ENCODE measurements at places on chromosomes 11 and 22.
A peak's percentile ranks its signal among the peaks of the same experiment; 100 is the strongest.

GRCh38 chr11:65069217-65069616, 10.9 kb upstream of the NAALADL1 start:
- no peak for DNase-seq

GRCh38 chr11:68552542-68552941, 92.0 kb downstream of the PPP6R3 start:
- DNase-seq = no peak

DNA sequence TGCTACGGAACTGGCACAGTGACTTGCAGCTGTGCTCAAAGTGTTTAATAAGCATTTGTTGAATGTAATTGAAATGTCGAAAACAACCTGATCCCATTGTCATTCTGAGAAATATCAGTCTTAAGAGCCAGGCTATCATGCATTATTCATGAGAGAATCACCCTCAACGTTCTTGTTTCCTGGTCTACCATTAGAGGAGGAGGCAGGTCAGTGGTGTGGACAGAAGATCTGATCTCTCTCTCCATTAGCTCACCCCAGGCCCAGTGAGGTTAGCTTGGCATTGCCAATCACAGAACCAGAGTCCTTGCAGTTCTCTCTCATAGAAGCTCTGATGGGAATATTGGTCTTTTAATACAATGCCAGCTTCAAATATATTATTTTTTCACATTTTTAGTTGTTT, 121.1 kb upstream of the SPON1 start:
- no peak for DNase-seq

GRCh38 chr11:69333149-69333710, 39.3 kb downstream of the MYEOV start:
- DNase-seq = no peak

DNA sequence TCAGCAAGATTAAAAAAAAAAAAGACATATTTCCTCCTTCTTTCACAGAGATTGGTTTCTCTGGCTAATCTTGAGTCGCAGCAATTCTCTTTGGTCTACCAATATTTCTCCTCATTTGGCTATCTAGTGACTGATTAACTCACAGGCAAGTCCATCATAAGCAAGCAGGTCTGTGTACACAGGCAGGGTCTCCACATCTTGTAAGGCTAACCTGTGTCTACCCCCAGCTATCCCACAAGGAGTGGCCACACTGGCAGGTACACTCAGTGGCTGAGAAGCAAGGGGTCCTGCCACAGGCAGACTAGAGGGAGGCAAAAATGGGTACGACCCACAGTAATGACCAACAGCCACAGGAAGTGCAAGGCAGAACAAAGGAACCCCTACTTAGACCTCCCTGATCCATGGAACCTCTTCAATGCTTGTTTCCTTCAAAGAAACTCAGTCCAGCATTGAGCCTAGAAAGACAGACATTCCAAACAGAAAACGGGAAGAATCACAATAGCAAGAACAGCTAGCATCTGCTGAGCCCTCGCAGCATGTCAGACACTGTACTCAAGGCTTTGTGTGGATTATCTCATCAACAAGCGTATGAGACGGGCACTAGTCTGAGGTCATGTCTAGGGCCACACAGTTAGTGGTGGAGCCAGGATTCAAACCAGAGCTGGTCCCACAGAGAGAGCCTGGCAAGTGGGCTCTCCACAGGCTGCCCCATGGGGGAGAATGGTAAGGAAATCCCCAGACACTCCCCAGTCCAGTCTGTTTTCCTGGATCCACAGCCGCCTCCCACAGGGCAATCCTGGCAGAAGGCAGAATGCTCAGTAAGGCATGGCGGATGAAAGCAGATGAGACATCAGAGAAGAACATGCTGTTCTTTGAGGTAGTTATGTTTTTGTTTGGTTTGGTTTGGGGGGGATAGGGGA, 34.3 kb downstream of the PLEKHA7 start:
- DNase-seq = no peak

- no peak for DNase-seq
These were observed 44.0 kb downstream of the PIK3C2A start for GRCh38 chr11:17163736-17164135.

- no peak for DNase-seq
These were observed 128.1 kb downstream of the CTTN start for GRCh38 chr11:70526116-70527045.

DNA sequence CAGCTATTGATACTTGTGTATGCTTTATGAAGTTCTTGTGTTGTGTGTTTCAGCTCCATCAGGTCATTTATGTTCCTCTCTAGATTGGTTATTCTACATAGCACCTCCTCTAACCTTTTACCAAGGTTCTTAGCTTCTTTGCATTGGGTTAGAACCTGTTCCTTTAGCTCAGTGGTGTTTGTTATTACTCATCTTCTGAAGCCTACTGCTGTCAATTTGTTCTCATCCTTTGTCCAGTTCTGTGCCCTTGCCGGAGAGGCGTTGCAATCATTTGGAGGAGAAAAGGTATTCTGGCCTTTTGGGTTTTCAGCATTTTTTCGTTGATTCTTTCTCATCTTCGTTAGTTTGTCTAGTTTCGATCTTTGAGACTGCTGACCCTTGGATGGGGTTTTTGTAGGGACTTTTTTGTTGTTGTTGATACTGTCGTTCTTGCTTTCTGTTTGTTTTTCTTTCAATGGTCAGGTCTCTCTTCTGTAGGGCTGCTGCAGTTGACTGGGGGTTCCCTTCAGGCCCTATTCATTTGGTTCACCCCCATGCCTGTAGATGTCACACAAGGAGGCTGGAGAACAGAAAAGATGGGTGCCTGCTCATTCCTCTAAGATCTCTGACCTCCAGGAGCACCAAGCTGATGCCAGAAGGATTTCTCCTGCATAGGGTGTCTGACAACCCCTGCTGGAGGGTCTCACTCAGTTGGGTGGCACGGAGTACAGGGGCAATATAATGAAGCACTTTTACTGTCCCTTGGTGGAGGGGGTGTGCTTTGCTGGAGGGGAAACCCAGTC, 35.9 kb upstream of the MUC15 start:
- DNase-seq = no peak

DNA sequence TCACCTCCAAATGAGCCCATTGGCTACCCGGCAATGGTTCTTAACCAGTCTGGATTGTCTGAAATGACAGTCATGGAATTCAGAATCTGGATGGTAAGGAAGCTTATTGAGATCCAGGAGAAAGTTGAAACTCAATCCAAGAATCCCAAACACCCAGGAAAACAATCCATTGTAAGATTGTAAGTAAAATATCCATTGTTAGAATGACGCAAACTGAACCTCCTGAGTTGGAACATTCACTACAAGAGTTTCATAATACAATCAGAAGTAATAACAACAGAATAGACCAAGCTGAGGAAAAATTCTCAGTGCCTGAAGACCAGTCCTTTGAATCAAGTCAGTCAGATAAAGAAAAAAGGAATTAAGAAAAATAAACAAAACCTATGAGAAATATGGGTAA, 22.1 kb downstream of the OR8G5 start:
- no peak for DNase-seq

- DNase-seq = no peak
These were observed 173.9 kb upstream of the B3GAT1 start for GRCh38 chr11:134585666-134586610.

DNA sequence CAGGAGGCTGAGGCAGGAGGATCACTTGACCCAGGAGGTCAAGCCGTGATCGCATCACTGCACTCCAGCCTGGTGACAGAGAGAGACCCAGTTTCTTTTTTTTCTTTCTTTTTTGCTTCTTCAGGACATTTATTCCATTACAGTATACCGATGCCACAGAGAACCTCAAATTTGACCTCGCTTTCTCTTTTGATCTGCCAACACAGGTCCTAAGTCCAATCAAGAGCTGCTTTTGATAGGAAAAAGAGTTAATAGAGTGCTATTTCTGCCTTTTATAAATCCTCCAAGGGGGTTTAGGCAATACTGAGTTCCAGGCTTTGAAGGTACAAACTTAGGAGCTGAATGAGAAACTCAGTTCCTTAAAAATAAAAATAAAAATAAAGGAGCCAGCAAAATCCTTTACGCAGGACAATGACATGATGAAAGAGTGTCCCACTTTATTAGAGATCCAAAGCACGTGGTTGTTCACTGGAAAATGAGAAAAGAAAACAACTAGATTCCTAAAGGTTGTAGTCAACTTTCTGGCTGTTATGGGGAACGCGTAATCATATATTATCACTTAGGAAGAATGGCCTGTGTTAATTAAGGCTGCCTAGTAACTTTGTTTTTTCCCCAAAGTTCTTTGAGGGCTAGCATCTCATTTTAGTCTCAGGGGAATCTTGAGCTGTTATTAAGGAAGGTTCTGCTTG, 27.2 kb downstream of the FADD start:
- DNase-seq = no peak

GRCh38 chr11:126007238-126007637, 55.4 kb downstream of the CDON start:
- peak; percentile 32 for DNase-seq

- no peak for DNase-seq
These were observed 9.5 kb downstream of the H19 start for GRCh38 chr11:1988174-1988573.

- no peak for DNase-seq
These were observed 43.0 kb upstream of the ZBED5 start for GRCh38 chr11:10900681-10901415.

- DNase-seq = no peak
These were observed 15.1 kb downstream of the ATG13 start for GRCh38 chr11:46632502-46632901.

DNA sequence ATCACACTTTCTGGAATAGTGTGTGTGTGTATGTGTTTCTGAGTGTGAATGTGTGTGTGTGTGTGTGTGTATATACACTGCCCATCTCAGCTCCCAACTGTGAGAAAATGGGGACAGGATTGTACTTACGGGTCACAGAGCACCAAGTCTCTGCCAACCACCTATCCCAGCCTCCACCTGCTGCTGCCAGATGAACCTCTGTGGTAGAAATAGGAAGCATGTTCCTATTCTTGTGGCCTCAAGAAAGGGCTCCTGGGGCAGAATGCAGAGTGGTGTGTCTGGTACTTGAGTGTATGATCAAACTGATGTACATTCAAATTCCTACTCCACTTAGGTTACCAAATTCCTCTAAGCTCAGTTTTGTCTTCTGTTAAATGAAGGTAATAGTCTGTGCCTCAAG, 14.6 kb downstream of the UBASH3B start:
- DNase-seq = no peak

DNA sequence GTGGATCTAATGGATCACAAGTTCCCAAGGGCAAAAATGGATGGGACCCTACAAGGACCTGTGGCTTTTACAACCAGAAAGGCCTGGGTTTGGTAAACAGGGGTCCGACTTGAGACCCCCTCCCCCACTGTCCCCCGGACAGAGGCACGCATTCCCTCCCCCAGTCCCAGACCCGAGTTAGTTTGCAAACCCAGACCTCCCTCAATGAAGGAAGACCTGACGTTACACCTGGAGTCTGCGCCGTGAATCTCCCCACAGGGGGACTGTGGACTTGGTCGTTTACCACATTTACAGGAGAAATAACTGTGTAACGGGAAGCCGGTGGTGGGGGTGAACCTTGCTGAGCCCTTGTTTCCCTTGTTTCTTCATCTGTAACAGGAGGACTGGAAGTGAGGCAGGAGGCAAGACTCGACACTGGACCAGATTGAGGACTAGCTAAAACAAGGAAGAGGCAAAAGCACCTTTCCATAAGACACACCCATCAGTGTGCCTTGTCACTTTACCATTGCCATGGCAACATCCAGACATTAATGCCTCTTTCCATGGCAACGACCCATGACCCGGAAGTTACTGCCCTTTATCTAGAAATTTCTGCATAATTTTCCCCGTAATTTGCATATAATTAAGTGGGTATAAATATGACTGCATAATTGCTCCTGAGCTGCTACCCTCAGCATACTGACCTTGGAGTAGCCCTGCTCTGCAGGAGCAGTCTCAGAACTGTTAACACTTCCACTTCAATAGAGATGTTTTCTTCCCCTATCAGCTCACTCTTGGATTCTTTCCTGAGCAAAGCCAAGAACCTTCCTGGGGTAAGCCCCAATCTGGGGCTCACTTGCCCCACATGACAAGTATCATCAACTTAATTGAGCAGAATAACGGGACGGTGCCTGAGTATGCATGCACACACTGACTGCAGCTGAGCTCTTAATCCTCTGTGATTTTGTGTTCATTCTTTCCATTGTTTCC, 25.4 kb downstream of the PDGFB start:
- DNase-seq = no peak

GRCh38 chr11:76230392-76230791, 24.1 kb upstream of the WNT11 start:
- DNase-seq = no peak

- no peak for DNase-seq
These were observed 237.6 kb upstream of the C11orf87 start for GRCh38 chr11:109184376-109184775.

DNA sequence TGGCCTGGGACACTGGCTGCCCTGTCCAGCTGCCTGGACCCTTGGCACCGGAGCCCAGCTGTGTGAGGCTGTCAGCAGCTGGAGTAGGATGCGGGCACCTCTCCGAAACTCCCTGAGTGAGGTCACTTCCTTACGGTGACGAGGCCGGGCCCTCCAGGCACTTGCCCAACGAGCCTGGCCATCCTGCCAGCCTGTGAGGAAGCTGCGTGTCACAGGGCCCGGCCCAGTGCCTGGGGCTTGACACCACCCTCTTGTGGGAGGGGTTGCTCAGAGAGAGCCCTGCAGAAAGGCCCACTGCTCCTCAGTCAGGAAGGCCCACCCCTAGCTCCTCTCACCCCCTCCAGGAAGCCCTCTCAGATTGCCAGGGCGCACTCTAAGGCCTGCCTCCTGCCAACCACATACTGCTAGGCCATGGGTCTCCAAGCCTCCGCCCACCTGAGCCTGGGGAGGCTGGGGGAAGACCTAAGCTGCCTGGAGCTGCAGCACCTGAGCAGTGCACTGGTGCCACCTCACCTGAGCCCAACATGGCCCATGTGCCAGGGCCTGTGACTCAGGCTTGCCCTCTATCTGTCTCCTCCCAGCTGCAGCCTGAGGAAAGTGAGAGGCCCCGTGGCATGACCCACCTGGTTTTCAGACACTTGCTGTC, 4.3 kb upstream of the PHLDA2 start:
- DNase-seq = peak; percentile 24

- DNase-seq = no peak
These were observed 8.0 kb upstream of the NUP160 start for GRCh38 chr11:47856186-47856585.

DNA sequence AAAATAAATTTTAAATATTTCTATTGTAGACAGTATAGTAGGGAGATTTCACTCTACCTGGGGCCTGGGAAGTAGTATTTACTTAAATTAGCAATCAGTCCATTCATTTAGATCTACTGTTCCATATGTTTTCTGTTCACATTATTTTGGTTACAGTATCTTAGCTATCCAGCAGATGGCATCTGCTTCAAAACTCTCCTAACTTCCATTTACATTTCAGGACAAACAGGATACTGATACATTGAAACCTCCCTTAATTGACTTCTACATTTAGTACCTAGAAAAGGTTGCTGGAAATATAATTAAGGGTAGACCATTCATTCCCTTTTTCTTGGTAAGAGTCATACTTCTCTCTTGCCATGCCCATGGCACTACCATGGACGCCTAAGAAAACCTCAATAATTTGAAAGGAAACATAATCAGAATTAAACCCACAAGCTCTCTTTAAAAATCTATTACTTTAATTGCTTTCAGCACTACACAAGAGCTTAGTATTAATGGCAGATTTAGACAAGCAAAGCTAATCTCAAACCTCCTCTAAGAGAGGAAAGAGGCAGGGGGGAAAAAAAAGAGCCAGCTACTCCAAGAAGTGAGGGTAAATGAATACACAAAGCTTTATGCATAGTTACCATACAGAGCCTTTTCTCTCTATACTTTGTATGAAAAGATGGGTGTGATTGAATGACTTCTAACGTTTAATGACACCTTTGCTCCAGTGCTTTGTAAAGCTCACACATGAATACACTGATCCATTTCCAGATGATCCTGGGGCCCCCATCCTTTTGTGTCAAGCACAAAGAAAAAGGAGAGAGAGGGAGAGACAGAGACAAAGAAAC, 131.2 kb upstream of the MTMR2 start:
- no peak for DNase-seq

GRCh38 chr11:34029176-34029575, 22.4 kb upstream of the CAPRIN1 start:
- no peak for DNase-seq
